Activated CD4-positive, alpha-beta T cell treated with anti-CD3 and anti-CD28 coated beads, Interleukin-10, Interleukin-2, amounts not matched to agents 100 ng/mL and 50 ng/mL, durations not matched to agents 16 hours and 8 hours (primary cell): ENCODE measurements at places on chromosomes 3 and 15.

GRCh38 chr15:39232512-39232911 is 348.4 kb upstream of the THBS1 start:
- no peak for DNase-seq

DNA sequence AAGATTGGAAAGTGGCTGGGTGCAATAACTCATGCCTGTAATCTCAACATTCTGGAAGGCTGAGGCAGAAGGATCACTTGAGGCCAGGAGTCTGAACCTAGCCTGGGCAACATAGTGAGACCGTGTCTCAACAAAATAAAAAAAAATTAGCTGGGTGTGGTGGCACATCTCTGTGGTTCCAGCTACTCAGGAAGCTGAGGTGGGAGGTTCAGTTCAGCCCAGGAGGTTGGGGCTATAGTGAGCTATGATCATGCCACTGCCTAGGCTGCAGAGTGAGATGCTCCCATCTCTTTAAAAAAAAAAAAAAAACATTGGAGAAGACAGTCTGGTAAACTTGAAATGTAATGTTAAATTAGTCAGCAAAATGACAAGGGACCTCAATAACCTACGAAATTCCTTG is 57.9 kb downstream of the STAG1 start:
- peak; percentile 3 for DNase-seq

DNA sequence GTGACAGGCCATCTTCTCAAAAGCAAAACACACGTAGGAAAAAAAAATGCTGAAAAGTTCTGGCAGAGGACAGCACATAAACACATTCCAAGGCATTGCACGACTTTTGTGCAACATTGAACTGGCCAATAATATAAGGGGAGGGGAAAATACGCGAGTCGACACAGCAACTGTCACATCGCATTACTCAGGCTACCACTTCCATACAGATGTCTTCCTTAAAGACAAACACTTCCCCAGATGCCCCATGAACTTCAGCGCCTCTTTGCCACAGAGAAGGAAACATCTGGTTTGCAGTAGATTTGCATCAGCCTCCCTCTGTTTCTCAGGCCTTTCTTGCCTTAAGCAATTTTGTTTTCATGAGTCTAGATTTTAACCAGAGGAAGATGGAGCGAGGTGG is 144.4 kb upstream of the IGF1R start:
- DNase-seq = no peak

- DNase-seq = no peak
Observed at GRCh38 chr15:64856429-64857145, 14.9 kb downstream of the PLEKHO2 start.

GRCh38 chr3:152977366-152977765 is 142.4 kb downstream of the P2RY1 start:
- DNase-seq = no peak

DNA sequence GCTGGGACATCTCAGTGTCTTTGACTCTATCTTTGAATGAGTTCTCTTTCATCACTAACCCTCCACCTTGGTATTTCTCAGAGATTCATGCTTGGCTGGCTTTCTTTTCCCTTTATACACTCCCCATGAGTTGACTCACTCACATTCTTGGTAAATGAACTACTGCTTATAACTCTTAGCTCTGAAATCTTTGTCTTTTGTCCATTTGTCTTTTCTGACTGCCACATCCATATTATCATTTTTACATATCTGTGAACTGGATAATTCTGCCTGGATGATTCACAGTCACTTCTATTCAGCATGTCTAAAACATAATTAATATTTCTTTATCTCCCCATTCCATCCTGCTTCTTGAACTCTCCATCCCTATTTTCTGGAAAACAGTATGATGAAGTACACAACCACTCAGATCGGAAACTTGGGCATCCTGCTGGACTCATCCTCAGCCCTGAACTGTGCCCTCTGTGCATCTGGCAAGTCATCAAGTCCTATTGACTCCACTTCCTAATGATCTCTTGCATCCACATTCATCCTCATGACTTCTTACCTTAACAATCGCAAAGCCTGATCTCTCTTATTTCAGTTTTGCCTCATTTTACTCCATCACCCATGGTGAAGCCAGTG is 66.9 kb downstream of the KCNAB1 start:
- DNase-seq = no peak

GRCh38 chr3:197599089-197599765 is 43.5 kb upstream of the BDH1 start:
- DNase-seq = peak; percentile 85
